ENCODE measurements at places on chromosomes 2 and 18.

DNA sequence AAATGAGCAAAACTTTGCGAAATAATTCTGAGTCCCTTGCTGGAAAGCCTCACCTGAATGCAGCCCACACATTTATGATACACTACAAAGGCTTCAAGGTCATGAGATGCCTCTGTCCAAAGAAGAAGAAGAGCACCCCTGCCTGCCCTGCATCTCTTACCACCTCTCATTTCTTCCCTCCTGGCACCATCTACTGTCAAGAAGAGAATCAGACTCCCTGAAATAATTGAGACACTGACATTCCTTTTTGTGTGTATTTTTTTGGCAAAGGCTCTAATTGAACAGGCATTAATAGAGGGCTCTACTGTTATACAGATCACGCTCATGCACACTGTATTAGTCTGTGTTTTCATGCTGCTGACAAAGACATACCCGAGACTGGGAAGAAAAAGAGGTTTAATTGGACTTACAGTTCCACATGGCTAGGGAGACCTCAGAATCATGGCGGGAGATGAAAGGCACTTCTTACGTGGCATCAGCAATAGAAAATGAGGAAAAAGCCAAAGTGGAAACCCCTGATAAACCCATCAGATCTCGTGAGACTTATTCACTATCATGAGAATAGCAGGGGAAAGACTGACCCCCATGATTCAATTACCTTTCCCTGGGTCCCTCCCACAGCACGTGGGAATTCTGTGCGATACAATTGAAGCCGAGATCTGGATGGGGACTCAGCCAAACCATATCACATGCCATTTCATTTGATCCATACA, 176.3 kb downstream of the ALPK2 start:
- no peak for DNase-seq

- no peak for DNase-seq
Observed at GRCh38 chr18:57437766-57438671, 2.8 kb downstream of the ONECUT2 start.

DNA sequence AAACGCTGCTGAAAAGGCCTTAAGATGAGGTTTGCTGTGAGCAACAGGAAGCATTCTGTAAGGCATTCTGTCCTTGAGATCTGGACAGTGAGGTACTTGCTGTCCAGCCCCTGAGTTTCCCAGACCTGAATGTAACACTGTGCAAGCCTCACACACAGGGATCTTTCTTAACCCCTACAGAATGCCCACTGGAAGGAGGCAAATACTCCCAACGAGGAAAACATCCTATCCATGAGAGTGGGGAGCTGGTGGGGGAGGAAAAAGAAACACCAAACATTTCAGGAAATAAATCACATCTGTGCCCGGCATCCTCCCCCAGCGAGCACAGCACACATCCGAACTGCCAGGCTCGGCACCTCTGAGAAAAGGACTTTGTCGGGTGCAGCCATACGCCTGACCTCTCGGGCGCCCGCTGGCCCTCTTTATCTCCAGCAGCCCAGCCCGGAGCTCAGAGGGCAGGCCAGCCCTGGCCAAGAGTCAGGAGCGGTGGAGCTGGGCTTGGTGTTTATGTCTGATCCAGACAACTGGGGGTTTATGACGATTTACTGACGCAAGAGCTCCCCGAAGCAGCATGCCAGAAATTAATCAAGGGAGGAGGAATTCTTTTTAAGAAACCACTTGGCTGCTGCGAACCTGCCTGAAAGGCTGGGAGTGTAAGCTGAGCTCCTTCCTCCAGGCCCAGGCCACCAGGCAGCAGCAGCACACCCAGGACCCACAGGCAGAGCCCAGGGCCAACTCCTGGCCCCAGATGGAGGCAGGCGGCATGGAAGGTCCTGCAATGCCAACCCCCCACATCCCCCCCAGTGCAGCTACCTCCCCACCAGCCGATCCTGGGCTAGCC, 72.2 kb downstream of the HDAC4 start:
- DNase-seq = no peak

DNA sequence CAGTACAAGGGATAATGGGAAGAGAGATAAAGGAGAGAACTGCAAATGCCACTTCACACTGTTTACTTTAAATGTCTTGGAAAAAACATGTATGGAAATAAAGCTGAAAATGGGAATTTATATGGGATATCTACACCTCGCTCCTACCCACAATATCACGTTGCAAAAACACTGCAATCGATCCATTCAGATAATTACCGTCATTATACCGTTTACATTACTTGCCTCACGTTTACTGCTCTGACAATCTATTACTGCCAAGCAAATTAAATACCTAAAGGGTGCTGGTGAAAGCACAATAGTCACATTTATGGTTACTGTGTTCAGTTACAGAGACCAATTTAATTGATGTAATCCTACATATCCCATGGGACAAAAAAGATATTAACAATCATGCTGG, 214.7 kb upstream of the LYPD1 start:
- no peak for DNase-seq

DNA sequence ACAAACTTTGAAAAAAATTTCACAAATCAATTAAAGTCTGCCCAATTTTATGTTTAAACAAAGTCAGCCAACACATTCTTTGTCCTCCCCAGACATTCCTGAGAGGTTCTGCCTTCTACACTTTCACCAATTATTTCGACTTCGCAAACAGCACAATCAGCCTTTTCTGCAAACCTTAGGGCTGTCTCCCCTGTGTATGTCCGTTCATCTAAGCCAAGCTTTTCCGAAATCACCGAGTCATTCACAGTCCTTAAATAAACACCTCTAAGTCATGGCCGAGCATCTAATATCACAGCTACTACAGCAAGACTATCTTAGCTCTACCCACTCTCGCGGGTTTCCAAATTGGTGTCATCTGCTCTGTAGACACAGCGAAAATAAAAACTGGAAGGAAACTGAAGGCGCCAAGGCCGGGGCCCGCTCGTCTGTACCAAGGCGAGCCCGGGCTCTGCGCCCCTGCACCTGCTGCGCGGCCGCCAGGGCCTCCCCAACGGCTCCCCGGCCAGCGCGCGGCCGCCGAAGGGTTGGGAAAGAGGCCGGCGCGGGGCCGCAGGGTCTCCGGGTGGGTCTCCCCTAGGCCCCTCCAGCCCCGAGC, 730 bp downstream of the ODC1 start:
- peak; percentile 27 for DNase-seq

GRCh38 chr2:15786901-15787300, 153.4 kb upstream of the MYCN start:
- no peak for DNase-seq

DNA sequence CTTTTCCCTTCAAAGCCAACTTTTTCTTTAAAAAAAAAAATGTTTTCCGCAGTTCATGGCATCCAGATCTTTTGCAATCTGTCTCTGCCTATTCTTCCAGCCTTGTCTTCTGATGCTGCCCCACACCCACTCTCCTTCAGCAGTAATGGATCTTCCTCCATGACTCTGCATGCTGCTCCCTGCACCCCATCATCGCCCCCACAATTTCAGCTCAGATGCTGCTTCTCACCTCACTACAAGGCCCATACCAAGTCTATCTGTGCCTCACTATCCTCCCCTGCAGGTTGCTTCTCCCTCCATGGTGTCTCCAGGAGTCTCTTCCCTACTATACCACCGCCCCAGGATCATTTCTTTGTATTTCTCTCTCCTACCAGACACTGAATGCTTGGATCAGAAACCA, 260.6 kb downstream of the ANAPC1 start:
- no peak for DNase-seq

- no peak for DNase-seq
Observed at GRCh38 chr18:35502052-35502451, 4.3 kb upstream of the INO80C start.
